Activated CD8-positive, alpha-beta T cell treated with anti-CD3 and anti-CD28 coated beads for 36 hours (primary cell): ENCODE measurements at places on chromosomes 3 and 15. TPM values are rescaled to one million over a fixed set of nuclear protein-coding genes. Genes with fewer than 3 reads are reported as not detected.

The TF gene
- 0.02 TPM for total RNA-seq

The EFHB gene
- 0.69 TPM for total RNA-seq

The CEMIP gene
- not detected for total RNA-seq

The LNP1 gene
- total RNA-seq: 2.5 TPM

The SERPINI2 gene
- not detected for total RNA-seq

The ZDHHC23 gene
- 3.4 TPM for total RNA-seq

The MYNN gene
- 14.1 TPM for total RNA-seq

The GOLGA6L7 gene
- not detected for total RNA-seq

- DNase-seq: no peak
- no peaks in the 10 kb centered on the region for H3K27me3 ChIP-seq
- H3K36me3 ChIP-seq: peaks cover 13% of the 10 kb centered on the region
- H3K4me1 ChIP-seq: peaks cover 4% of the 10 kb centered on the region
- no peak overlapping the region for H3K27ac ChIP-seq
- H3K4me3 ChIP-seq: no peak overlapping the region
Measured at GRCh38 chr3:81666502-81667121, 94.8 kb downstream of the GBE1 start.

GRCh38 chr15:66099950-66100671 lies 153.4 kb downstream of the MEGF11 start:
- H3K27ac ChIP-seq: no peak overlapping the region
- H3K27me3 ChIP-seq: peaks cover 8% of the 10 kb centered on the region
- no peaks in the 10 kb centered on the region for H3K36me3 ChIP-seq
- no peaks in the 10 kb centered on the region for H3K4me1 ChIP-seq

GRCh38 chr15:69081310-69082004 lies 67.0 kb downstream of the NOX5 start:
- no peaks in the 10 kb centered on the region for H3K4me1 ChIP-seq
- no peak overlapping the region for H3K27ac ChIP-seq
- H3K4me3 ChIP-seq: no peak overlapping the region
- no peak for DNase-seq
- peaks cover 4% of the 10 kb centered on the region for H3K27me3 ChIP-seq

DNA sequence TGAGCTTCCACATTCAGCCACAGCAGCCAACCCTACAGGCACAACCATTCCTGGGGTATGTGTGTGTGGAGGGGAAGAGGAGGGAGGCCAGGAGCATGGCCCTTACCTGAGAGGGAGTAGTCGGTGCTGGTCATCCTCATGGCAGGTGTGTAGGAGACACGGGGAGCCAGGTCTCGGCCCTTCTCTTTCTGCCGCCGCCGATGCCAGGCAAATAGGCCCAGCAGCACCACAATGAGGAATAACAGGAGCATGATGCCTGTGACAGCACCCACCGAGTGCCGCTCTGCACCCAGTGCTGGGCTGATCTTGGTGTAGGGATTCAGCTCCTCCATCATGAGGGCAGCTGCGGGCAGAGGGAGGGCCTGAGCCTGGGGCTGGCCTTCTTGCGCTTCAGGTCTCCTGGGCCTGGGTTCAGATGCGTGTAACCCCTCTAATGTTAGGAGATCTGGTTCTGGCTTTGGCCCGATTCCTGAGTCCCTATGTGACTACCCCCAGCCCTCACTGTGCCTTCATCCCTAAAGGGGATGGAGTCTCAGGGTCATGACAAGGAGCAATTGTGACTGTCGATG lies 44.4 kb downstream of the RAB11A start:
- no peak overlapping the region for H3K27ac ChIP-seq
- H3K36me3 ChIP-seq: no peaks in the 10 kb centered on the region
- no peak overlapping the region for H3K4me3 ChIP-seq

DNA sequence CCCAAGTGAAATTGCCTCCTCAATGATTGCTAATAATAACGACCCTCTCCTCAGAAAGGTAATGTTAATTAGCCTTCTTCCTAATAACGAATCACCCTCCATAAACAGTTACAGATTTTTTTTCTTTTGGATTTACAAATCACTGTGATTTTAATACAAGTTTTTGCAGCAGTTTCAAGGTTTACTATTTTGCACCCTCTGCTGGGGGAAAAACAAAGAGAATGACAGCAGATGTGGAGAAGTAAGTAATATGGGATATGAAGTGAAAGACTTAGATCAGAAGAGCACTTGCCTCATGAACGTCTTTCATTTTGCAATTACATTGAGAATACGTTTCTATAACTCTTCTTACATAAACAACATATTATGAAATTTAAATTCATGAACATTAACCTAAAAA lies 16.1 kb upstream of the CNTN3 start:
- no peak overlapping the region for H3K4me3 ChIP-seq
- H3K27ac ChIP-seq: no peak overlapping the region
- no peaks in the 10 kb centered on the region for H3K4me1 ChIP-seq
- no peaks in the 10 kb centered on the region for H3K36me3 ChIP-seq

DNA sequence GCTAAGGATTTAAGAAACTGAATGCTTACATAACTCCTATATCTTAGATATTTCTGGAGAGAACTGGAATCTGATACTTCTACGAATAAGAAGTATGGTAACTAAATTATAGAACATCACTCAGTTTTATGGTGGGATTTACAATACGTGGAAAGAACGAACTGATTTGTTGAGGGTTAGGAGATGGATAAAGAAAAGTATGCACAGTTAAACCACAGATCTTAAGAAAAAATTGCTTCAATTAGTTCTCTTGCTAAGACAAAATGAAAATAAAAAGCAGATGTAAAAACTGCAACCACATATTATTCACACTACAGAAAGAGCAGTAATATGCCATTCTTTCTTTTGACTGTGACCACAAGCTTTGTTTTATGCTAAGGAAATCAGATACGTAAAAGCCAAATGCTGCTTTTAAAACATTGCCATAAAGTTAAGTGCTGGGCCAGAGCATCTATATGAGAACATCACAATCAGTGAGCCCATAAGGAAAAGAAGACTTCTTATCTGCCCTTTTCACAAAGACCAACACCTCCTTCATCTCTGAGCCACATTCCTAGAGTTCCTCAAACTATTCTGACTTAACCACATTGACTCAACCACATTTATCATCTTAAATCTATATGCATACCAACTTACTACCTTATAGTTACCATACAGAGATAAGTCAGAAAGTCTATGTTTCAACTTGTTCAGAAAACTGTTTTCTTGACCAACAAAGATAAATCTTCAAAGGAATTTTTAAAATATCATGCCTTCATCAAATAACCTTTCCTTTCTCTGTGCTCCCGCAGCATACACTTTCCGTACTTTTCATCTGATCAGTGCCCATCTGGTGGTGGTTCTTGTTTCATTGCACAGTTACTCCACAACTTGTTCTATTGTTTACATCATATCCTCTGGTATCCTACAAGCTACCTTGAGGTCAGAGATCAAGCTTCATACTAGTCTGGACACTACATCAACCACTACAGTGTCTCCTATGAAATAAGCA lies 61.7 kb downstream of the FSIP1 start:
- H3K4me3 ChIP-seq: no peak overlapping the region
- no peak overlapping the region for H3K27ac ChIP-seq
- H3K27me3 ChIP-seq: no peaks in the 10 kb centered on the region
- DNase-seq: no peak

DNA sequence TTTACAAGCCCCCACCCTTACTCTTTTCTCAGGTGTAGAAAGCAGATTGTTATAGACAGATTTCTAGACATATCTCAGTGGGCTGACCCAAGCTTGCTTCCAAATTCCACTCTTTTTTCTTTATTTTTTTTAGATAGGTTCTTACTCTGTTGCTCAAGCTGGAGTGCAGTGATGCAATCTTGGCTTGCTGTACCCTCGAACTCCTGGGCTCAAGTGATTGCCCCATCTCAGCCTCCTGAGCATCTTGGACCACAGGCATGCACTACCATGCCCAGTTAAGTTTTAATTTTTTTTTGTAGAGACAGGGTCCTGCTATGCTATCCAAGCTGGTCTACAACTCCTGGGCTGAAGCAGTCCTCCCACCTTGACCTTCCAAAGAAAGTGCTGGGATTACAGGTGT lies 53.5 kb upstream of the ADAMTS9 start:
- H3K27ac ChIP-seq: no peak overlapping the region
- H3K27me3 ChIP-seq: no peaks in the 10 kb centered on the region
- H3K4me1 ChIP-seq: no peaks in the 10 kb centered on the region
- no peaks in the 10 kb centered on the region for H3K36me3 ChIP-seq
- DNase-seq: no peak

GRCh38 chr3:72887705-72888545 lies at the start of gene GXYLT2:
Gene GXYLT2, plus strand, starts transcription at chr3:72888046. Its CDS starts 188 bp downstream, at chr3:72888234.
- no peak within 1 kb of the TSS for H3K27ac ChIP-seq
- H3K4me1 ChIP-seq: peaks cover 16% of the 10 kb centered on the region
- H3K27me3 ChIP-seq: peaks cover 68% of the 10 kb centered on the region
- peak; percentile 48 for DNase-seq
- peak within 1 kb of the TSS; percentile 68 for H3K4me3 ChIP-seq

GRCh38 chr3:45647148-45647619 lies 42.0 kb upstream of the SACM1L start:
- no peaks in the 10 kb centered on the region for H3K27me3 ChIP-seq
- H3K4me3 ChIP-seq: no peak overlapping the region
- peaks cover 28% of the 10 kb centered on the region for H3K36me3 ChIP-seq
- H3K4me1 ChIP-seq: no peaks in the 10 kb centered on the region
- DNase-seq: no peak
- no peak overlapping the region for H3K27ac ChIP-seq

DNA sequence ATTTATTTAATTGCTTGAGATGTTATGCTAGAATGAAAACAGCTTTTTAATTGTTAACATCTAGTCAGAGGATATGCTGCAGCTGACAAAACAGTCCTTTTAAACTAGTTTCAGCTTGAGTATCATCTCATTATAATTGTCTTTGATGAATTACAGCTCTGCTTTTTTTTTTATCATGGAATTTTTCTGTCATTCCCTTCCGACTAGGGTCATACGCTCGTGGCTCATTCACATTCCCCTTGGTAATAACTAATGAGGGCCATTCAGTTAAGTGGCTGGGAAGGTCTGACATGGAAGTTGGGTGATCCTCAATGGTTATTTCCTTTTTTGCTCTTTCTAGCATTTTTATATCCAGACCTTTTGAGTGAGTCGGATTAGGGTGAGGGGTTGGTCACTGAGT lies 77.0 kb downstream of the PGPEP1L start:
- H3K36me3 ChIP-seq: peaks cover 2% of the 10 kb centered on the region
- H3K27ac ChIP-seq: no peak overlapping the region
- no peaks in the 10 kb centered on the region for H3K4me1 ChIP-seq
- no peak overlapping the region for H3K4me3 ChIP-seq
- no peaks in the 10 kb centered on the region for H3K27me3 ChIP-seq
- DNase-seq: no peak

DNA sequence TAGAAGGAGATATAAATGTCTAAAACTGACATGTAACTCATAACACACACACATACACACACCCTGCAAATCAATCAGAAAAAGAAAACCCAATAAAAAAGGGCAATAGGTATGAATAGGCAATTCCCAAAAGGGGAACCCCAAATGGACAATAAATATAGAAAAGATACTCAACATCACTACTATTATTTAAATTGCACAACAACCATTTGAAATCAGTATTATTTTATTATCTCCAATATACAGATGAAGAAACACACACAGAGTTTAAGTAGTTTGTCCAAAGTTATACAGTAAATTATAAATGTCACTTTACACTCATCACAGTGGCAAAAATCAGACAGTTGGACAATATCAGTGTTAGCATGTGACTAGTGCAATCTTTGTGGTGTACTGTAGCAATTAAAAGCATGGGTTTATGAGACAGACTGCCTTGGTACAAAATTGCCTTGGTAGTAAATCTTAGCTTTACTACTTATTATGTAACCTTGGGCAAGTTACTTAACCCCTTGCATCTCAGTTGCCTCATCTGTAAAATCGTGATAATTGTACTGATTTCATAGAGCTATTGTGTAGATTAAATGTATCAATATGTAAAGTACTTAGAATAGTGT lies 3.4 kb upstream of the FSTL1 start:
- no peak for DNase-seq
- no peak overlapping the region for H3K4me3 ChIP-seq
- no peaks in the 10 kb centered on the region for H3K36me3 ChIP-seq
- peaks cover 4% of the 10 kb centered on the region for H3K4me1 ChIP-seq
- peaks cover 41% of the 10 kb centered on the region for H3K27me3 ChIP-seq

GRCh38 chr3:144270100-144270499 lies 298.5 kb downstream of the DIPK2A start:
- H3K4me1 ChIP-seq: no peaks in the 10 kb centered on the region
- no peak for DNase-seq
- H3K36me3 ChIP-seq: no peaks in the 10 kb centered on the region
- no peak overlapping the region for H3K27ac ChIP-seq
- peaks cover 8% of the 10 kb centered on the region for H3K27me3 ChIP-seq
- no peak overlapping the region for H3K4me3 ChIP-seq

- no peak overlapping the region for H3K4me3 ChIP-seq
- no peak for DNase-seq
- no peaks in the 10 kb centered on the region for H3K27me3 ChIP-seq
Measured at GRCh38 chr15:24862726-24863521, 91.9 kb upstream of the SNRPN start.
